ENCODE measurements at places on chromosomes 1 and 21.

DNA sequence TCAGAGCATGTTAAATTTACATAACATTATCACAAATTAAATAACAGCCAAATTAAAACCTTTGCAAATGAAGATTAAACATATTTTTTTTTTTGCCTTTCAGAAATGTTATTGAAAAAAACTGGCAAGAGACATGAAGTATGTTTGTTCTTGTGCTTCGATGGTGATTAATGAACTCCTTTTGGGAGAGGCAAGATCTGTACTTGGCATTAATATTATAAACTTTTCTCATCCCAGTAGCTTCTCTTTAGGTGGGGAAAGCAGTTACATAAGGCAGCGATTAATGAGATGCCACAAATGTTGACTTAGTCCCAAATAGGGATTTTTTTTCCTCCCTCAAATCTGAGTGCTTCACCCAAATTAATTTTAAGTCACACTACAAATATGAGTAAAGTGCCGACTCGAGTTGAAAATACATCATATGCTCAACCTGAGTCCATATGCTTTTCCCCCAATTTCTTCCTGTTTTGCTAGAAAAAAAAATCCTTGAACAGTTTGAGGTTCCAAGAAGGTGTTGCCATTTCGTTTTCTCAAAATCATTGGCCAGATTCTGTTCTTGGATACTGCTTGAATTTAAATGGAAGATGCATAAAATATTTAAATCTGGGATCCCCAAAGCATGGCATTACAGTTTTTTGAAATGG, 294.5 kb downstream of the VAV3 start:
- no peak for DNase-seq

DNA sequence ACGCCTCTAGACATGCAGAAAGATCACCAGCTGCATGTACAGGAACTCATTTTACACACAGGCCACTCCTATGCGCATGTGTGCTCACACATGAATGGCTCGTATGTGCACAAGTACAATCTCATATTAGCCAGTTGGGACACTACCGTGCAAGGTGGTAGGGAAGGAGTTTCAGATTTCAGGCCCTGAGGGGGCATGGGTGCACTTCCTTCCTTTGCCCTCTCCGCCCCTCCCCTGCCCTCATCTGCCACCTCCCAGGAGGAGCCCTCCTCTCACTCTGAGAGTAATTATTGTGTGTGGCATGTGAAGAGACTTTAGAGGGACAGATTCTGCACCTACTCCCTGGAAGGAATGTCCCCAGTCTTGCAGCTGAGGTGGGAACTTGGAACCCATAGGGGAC, 14.8 kb downstream of the EDN2 start:
- no peak for DNase-seq

DNA sequence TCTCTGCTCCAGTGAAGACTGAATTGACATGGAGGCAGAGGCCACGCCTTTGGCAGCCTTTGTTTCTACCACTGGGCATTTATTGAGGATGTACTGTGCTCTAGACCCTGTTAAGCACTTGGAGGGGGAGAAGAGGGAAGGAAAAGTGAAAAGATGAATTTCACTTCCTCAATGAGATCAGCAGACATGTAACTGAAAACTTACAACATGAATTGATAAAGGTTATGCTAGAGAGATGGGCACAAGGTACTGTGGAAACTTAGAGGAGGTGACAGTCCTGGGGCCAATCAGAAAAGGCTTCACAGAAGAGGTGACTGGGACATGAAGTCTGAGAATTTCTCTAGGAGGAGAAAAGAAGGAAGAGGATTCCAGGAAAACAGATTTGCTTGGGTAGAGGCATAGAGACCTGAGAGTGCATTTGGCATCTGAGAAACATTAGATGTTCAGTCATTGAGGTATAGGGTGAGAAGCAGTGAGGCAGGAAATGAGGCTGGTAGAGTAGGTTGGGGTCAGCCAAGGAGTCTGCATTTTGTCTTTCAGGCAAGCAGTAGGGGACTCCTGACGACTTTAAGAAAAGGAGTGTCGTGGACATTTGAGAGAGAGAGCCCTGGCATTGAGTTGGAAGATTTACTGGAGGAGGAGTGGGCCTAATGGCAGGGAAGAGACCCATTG, 113.0 kb downstream of the SYT2 start:
- DNase-seq: no peak

DNA sequence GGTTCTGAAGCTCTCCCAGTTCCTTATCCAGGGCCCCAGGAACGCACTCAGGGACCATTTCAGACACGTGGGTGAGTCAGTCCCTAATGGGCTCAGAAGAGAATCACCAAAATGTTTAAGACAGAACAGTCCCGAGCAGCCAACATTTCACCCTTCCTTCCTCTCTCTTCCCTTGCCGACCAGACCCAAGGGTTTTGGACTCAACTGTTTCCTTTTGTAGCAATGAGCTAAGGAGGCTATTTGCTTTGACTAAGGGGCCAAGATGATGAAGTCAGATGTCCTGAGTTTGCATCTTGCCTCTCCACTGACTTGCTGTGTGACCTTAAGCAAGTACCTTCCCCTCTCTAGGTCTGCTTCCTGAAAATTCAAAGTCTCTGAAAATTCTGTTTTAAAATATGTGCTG, 472.3 kb upstream of the VAMP3 start:
- DNase-seq: no peak

DNA sequence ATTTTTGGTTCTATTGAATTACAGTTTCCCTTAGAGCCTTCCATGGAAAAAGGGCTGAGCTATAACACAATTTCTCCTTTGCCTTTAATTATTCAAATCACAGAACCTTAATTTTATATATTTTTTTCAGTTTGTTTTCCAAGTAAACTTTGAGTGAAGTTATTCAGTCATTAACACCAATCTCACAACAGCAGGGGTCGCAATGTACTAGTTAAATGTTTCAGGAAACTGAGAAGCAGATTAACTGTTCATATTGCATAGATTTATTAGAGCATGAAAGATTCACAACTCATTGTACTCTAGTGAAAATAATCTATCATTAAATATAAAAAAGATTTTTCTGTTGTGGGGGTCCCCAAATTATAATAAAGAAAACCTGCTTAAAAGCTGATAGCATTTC, 64.1 kb downstream of the KIFAP3 start:
- DNase-seq: no peak

DNA sequence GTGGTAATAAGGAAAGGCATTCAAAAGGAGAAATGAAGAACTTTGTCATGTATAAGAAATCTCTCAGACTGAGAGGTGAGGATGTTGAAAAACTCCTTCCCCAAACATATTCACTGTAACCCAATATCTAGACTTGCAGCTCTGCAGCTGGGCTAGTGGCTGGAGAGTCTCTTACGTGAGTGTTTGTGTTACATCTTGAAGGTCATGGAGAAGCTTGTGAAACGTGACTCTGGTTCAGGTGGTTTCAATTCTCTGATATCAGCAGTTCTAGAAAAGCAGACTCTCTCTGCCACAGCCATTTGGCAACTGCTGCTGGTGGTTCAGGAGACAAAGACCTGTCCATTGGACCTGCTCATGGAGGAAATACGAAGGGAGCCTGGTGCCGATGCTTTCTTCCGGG, 55.0 kb upstream of the EPHA8 start:
- no peak for DNase-seq

DNA sequence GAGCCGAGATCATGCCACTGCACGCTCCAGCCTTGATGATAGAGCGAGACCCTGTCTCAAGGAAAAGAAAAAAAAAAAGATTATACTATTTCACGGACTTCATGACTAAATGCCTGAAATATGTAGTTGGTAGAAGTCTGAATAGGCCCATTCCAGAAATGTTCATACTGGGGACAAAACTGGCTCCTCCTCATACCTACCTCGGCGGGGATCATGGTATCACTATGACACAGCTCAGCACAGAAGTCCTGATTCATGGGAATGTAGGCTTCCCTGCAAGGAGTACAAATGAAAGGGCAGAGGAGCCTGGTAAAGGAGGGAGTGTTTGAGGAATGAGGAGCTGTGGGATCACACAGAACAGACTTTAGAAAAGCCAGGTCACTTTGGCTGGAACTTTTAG, 5.0 kb downstream of the SPATA46 start:
- no peak for DNase-seq

DNA sequence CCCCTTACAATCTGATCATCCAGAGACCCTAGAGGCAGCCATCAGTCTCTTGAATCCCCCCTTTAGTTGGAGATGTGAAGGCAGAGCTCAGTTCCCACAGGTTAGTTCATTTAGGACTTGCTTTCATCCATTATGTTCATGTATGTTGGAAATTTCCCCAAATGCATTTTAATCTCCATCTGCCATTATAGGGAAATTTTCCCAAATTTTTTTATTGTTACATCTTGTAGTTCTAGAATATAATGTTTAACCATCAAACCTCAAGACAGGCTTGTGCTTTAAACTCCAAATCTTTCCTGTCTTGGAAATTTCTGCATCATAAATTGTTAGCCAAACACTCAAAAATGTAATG, 68.4 kb downstream of the RRAGC start:
- no peak for DNase-seq

- no peak for DNase-seq
Observed at GRCh38 chr1:53765657-53766056, 26.7 kb upstream of the GLIS1 start.

DNA sequence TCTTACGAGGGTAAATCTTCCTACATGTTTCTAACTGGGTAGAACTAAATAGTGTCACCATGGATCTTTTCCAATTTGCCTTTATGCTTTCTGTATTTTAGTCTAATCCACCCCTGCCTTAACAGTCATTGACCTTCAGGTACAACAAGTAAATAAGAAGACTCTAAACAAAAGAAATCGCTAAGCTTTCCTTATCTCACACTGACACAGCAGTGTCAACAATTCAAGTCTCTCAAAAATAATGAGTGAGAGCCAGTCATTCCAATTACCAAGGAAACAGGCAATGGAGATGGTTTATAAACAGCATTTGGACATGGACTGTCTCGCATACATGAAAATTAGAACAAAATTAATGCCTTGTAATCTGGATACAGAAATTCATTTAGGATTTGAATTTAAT, 365.8 kb downstream of the VAV3 start:
- no peak for DNase-seq

GRCh38 chr1:14599800-14600199, 1.3 kb downstream of the KAZN start:
- DNase-seq: no peak

GRCh38 chr21:14523234-14523633, 22.9 kb downstream of the SAMSN1 start:
- DNase-seq: peak; percentile 63

- peak; percentile 32 for DNase-seq
Observed at GRCh38 chr1:100719490-100719889, at the start of gene VCAM1. TSS of gene VCAM1 (plus strand) at chr1:100719742. CDS start at chr1:100719861, 119 bp downstream.

GRCh38 chr1:155166471-155167165, 6.5 kb downstream of the KRTCAP2 start:
- DNase-seq: no peak

- DNase-seq: no peak
Observed at GRCh38 chr1:204219971-204220616, 6.3 kb upstream of the GOLT1A start.

All from activated naive CD8-positive, alpha-beta T cell treated with anti-CD3 and anti-CD28 coated beads for 36 hours (primary cell).